Stimulated activated CD4-positive, alpha-beta T cell treated with anti-CD3 and anti-CD28 coated beads, Interleukin-1b, Interleukin-23, amount 100 ng/mL, for 1 hour (primary cell): ENCODE measurements at places on chromosomes 4 and X.

DNA sequence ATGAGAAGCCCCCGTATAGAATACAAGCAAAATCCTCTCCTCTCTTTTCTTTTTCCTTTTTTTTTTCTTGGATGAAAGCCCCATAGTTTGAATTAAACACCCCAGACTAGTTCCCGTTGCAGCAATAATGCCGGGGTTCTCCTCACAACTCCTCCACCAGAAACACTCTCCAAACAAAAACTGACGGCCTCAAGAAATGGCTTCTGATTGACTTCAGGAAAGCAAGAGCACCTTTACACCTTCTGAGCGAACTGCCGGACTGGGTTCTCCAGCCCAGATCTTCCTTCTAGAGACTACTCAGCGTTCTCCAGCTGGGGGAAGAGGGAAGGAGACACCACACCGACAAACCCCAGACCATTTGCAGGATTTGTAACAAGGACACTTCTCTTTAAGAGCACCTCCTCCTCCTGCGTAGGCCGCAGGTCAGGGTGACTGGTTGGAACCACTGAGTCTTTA, 4.0 kb downstream of the HAND2 start:
- DNase-seq = no peak

GRCh38 chr4:38995660-38996005, 36.6 kb downstream of the TMEM156 start:
- DNase-seq = no peak

- no peak for DNase-seq
Observed at GRCh38 chrX:154804261-154804956, 876 bp downstream of the MPP1 start.

DNA sequence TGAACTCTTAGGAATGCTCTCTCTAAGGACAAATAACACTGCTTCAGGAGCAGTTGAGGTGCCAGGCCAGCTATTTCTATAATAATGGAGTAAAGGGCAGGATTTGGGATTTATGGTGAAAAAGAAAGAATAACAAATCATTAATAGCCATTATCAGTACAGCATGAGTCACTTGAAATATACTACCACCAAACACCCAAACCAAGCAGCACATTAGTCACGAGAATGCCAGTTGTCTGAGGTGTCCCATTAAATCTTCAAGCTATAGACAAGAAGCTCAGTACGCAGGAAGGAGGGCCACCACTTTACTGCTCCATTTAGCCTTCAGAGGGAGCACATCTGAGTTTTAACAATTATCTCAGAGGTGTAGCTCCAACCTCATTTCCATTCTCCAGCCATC, 106.8 kb upstream of the MAGEA10 start:
- DNase-seq = no peak

- DNase-seq = no peak
Observed at GRCh38 chr4:39609454-39609931, 29.2 kb downstream of the SMIM14 start.

GRCh38 chrX:63525491-63525890, 174.4 kb upstream of the SPIN4 start:
- no peak for DNase-seq

DNA sequence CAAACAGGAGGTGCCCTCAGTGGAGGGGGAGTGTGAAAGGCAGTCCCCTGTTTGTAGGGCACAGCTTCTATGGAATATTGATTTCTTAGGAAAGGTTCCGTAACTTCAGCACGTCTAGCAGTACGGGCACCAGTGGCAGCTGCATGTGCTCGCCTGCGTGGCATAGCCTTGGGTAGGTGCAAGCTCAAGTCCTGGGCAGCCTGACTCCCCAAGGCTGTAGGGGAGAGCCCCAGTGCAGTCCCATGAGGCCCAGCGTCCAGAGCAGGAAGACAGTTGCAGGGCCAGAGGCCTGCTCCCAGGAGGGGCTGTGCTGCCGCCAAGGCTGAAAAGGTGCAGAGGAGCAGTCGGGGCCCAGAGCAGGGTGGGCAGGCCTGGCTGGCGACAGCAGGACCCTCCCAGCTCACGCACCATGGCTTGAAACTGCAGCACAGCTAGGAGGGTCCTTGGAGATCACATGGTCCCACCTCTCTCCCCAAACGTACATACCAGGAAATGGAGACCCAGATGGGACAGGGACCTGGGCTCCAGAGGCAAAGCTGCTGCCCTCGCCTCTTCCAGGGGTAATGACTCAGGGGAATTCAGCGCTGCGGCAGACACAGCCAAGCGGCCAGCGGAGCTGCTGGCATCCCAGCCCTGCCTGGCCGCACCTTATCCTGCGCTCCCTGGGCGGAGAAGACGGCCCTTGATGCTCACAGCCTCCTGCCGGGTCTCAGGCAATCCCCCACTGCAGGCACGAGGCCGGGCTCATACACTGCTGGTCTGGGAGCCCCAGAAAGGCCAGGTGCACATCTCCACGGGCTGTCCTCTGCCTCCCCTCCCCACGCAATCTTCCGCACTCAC, 6.0 kb upstream of the DUSP9 start:
- no peak for DNase-seq
